ENCODE measurements at places on chromosomes 5 and 9.

DNA sequence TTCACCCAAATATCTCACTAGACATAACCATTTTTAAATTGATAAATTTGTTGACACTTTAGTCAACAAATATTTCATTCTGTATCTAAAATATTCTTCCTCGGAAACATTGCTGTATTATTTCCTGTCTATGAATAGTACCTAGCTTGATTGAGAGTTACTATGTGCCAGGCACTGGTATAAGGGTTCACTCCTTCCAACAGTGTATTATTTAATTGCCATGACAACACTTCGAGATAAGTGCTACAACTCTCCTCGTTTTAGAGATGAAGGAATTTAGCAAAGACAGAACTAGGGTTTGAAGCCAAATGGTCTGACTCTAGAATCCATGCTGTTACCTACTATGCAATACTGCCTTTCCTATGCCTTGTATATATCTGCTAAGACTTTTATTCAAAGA lies 287.2 kb downstream of the YTHDC2 start:
- no peak for DNase-seq

DNA sequence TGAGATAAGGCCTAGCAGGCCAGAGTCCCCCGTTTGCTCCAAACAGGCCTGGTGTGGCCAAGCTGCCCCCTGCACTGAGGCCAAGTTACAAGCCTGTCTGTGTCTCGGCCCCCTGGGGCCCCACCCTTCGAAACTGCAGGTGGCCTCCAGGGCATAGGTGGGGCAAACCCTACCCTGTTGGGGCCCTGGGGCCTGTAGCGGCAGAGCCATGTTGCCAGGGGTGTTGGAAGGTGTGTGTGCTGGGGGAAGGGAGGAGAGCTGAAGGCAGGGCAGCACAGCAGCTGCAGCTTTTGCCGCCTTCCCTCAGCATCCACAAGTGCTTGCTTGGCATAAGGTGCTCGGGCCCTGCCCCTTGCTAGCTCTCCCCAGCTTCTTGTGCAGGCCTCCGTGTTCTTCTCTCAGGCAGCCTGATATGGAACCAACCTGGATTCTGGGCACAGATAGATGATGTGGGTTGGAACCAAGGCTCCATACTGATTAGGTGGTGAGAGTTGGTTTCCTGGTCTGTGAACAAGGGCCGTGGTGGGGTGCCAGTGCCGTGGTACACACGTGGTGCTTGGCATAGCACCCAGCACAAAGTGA lies 12.7 kb downstream of the IRF1 start:
- no peak for DNase-seq

- DNase-seq: no peak
These were observed 207.2 kb downstream of the GADD45G start for GRCh38 chr9:89811886-89812450.

- DNase-seq: no peak
These were observed 3.0 kb upstream of the RASGRF2 start for GRCh38 chr5:80957031-80957761.

- no peak for DNase-seq
These were observed 3.8 kb downstream of the RAB24 start for GRCh38 chr5:177299697-177300096.

DNA sequence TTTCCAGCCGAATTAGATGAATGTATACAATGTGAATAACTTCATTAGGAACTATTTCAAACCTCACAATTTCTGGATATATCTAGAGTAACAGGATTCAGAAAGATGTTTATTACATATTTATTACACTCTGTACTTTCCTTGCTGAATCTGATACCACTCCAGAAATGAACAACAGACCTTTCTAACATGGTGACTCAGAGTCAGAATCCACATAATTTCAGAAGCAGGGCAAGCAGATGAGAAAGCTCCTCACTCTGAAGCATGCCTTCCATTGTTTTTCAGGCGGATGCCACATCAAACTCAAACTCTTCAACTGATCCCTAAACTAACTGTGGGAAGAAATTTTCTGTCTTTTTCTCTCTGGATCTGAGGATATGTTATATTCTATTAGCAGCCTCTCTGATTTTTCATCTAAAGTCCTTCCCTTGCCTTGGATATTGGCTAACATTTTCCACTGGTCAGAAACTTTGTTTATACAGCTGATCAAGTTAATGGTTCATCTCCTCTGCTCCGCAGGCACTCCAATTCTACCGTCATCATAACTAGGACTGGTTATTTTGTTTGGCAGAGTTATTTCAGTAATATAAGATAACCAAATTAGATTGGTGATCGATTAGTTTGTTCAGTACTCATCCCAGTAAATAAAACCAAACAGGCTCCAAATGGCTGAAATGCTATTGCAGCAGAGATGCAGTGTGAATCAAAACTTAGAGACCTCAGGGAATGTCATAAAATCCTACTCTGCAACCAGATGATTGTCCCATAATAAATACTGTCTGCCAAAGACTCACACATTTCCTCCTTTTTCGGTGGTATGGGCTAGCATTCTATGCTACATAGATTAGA lies 556.0 kb downstream of the EBF1 start:
- no peak for DNase-seq

DNA sequence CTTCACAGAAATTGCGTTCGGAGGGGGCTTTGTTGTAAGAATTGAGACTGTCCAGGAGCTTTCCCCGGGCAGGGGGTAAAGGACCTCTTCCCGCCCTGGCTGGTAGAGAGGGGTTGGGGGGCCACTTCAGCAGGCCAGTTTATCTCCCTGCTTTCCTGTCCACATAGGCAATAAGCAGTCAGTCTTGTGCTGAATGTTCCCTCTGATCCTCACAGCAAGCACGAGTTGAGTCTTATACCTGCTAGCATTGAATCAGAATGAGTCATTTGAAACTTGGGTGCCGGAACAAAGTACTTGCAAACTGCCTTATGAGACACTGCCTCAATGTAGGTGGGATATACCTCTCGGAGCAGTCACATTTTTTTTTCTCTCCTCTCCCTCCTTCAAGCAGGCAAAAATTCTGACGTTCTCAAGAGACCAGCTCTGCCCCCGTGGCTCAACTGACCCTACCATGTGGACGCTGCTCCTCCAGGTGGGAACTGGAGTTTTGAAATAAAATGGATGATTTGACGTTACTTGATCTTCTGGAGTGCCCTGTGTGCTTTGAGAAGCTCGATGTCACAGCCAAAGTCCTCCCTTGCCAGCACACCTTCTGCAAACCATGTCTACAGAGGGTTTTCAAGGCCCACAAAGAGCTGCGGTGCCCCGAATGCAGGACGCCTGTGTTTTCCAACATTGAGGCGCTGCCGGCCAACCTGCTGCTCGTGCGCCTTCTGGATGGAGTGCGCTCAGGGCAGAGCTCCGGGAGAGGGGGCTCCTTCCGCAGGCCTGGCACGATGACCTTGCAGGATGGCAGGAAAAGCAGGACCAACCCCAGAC lies 1.3 kb downstream of the SH3RF2 start:
- DNase-seq: no peak

- no peak for DNase-seq
These were observed 95.9 kb upstream of the KLF4 start for GRCh38 chr9:107585465-107585864.

DNA sequence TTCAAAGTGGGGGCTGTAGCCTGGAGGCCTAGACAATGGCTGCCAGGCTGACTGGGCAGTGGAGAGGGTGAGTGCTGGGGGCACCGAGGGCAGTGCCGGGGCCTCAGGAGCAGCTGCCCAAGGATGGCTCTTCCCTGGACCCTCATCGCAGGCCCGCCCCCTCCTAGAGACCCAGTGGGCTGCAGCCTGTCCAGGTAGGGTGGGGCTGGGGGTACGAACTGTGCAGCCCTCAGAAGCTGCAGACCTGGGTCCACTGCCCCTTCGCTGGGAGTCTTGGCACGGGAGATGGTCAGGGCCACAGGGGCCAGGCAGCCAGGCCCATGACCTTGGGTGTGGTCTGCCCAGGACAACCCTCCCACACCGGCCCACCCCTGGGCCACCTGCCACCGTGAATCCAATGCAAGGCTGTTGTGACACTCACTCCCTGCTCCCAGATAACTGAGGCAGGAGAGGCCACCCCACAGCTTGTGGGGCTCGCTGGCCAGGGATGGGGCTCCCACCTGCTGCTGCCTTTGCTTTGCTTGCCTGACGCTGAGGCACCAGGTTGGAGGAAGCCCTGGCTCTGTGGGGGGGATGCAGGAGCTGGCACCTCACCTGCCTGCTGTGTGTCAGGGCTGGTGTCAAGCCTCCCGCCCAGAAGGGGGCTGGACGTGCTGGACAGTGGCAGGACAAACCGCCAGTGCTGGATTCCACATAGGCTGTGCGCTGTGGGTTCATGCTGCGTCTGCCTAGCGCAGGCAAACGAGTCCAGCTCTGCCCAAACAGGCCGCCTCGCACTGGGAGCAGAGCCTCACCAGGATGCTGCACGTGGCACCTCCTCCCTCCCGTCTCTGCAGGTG lies 23.1 kb upstream of the SLC9A3 start:
- no peak for DNase-seq

- DNase-seq: no peak
These were observed 29.1 kb upstream of the FREM1 start for GRCh38 chr9:14939378-14939777.

- no peak for DNase-seq
These were observed 138.6 kb upstream of the NFIB start for GRCh38 chr9:14452539-14452938.

GRCh38 chr9:132637801-132638200 lies 32.0 kb downstream of the DDX31 start:
- no peak for DNase-seq

DNA sequence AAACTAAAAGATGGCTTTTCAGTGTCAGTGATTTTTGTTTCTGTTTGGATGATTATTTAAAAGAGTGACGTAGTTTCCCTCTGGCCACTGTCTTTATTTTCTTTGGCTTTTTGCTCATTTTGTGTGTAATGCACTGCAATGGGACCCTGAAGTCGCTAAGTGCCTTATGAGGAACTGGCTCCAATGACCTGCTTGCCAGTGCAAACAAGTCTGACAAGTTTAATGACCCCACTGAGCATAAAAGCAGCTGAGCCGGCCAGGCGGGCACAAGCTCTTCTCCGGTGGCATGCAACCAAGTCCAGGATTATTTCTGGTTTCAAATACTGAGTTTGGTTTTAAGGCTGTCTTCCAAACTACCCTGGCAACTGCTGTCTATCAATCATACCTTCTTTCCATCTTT lies 15.6 kb upstream of the GNA14 start:
- DNase-seq: no peak

- no peak for DNase-seq
These were observed 324.4 kb downstream of the BRINP1 start for GRCh38 chr9:119044806-119045205.

GRCh38 chr9:137763271-137763955 lies 114.2 kb upstream of the CACNA1B start:
- no peak for DNase-seq

- no peak for DNase-seq
These were observed 40.5 kb upstream of the NEURL1B start for GRCh38 chr5:172600571-172600970.

DNA sequence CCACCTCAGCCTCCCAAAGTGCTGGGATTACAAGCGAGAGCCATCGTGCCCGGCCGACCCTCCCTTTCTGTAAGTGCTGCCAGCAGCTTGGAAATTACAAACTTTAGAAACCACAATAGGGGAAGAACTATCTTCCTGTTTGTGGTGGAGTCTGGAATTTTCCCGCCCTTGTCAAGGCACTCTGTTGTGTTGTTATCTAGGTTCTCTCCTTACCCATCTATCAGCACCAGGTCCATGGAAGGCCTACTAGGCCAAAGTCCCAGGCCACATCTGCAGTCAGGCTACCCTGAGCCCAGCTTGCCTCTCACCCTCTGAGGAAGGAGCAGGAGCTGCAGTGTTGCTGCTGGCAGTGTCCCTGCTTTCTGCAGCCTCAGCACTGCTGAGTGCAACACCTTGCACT lies 214.9 kb downstream of the MCTP1 start:
- DNase-seq: no peak

DNA sequence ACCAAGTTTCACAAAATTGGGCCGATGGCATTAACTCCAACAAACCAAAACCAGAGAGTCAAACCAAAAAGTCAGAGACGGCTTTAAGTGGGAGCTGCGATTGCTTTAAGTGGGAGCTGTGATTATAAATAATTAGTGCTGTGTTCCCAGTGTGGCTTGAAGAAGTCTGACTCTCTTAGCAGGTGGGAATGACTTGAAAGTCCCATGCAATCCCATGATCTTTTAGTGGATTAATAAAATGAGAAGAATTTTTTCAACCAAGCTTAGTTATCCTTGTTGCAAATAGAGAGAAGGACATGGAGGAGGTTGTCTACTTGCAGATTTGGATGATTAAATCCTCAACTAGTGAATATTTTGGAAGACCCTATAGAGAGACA lies 68.5 kb downstream of the MYO10 start:
- DNase-seq: no peak

- no peak for DNase-seq
These were observed 146.6 kb downstream of the GAS1 start for GRCh38 chr9:86800681-86801080.

DNA sequence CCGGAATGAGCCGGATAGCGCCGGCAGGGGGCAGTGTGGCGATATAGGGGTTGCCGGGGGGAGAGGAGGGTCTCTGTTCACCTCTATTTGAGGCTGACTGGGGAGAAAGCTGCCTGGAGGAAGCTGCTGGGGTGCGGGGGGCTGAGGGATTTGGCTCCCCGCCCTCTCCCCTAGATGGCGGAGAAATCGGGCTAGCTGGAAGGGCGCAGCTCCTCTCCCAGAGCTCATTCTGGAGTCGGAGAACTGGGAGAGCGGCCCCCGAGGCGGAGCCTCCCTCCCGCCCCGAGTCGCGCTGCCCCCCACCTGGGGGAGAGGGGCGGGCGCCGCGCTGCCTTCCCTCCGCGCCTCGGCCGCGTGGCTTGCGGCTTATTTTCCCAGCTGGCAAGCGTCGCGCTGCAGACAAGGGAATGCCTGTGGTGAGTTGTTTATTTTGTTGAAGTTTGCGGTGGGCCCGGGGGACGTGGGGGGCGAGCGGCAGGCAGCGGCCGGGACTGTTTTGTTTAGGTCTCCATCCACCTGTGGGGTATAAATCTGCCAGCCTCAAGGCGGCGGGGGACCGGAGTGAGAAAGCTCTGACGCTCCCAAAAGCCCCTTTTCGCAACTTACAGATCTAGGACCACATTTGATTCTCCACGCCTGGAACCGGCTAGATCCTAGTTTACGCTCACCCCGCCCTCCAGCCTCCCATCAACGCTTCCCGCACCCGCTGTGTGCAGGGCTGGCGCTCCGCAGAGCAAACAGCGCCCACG lies 4.1 kb upstream of the RGMB start:
- peak; percentile 69 for DNase-seq

DNA sequence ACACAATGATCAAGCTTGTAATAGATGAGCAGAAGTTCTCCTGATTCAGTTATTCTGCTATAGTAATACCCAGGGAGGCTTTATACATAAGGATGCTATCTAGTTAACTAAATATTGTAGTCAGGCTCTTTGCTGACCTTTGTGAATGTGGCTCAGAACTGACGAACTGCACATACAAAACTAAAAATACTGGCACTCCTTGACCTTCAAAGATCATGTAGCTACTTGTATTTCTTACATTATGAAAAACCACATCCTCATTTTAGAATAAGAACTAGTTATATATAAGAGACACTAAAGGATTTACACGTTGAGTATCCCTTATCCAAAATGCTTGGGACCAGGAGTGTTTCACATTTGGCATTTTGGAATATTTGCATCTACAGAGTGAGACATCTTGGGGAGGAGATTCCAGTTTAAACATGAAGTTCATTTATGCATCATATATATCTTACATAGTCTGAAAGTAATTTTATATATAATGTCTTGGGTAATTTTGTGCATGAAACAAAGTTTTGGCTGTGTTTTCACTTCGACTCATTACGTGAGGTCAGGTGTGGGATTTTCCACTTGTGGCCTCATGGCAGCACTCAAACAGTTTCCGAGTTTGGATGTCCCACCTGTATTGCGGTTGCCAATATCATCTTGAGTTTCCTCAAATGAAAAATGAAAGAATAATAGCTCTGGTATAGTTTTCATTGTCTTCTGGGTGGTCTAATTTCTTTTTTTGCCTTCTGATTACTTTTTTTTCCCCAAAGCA lies 58.4 kb upstream of the FBXL7 start:
- no peak for DNase-seq

GRCh38 chr5:88092958-88093605 lies 175.6 kb downstream of the TMEM161B start:
- no peak for DNase-seq

All from fibroblast of skin of left quadriceps (primary cell).